Activated gamma-delta T cell treated with Interleukin-2 at 50 U/mL for 16 hours (primary cell): ENCODE measurements at places on chromosomes 12 and 14.

- DNase-seq: no peak
Observed at GRCh38 chr12:117699575-117699974, 269.2 kb downstream of the KSR2 start.

DNA sequence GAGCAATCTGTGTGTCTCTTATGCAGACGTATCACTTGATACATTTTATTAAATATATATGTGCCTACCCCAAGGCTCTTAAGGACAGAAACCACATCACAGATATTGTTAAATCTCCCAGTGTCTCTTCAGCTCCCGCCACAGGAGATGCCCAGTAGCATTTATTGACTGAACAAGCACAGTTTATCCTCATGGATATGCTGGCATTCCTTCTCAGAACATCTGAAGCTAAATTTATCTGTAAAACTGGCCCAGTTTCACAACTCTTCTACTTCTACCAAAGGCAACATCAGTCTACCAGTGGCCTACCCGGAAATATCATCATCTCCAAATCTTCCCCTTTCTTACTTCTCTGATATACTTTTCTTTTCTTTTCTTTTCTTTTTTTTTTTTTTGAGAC lies 10.7 kb downstream of the APOLD1 start:
- no peak for DNase-seq

GRCh38 chr14:36950812-36951211 lies 221.6 kb downstream of the SLC25A21 start:
- DNase-seq: no peak

- DNase-seq: peak; percentile 64
Observed at GRCh38 chr14:75522224-75522982, at the start of gene BATF. BATF (plus strand) TSS chr14:75522469; CDS start chr14:75522683, 214 bp downstream.

DNA sequence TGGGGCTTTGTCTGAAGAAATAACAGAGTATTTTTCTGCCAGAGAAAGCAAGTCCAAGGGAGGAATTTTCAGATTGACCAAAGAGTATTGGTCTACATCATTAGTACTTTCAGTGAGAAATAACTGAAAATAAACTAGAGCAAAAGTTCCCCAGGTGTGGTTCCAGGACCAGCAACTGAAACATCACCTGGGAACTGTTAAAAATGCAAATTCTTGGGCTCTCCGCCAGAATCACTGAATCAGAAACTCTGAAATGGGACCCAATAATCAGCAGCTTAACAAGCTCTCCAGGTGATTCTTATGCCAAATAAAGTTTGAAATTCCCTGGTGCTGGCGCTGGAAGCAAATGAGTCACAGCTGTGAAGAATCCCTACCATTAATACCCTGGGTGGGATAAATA lies 52.1 kb downstream of the EIF2S3B start:
- no peak for DNase-seq

GRCh38 chr14:89179891-89180404 lies 237.1 kb downstream of the FOXN3 start:
- DNase-seq: no peak

DNA sequence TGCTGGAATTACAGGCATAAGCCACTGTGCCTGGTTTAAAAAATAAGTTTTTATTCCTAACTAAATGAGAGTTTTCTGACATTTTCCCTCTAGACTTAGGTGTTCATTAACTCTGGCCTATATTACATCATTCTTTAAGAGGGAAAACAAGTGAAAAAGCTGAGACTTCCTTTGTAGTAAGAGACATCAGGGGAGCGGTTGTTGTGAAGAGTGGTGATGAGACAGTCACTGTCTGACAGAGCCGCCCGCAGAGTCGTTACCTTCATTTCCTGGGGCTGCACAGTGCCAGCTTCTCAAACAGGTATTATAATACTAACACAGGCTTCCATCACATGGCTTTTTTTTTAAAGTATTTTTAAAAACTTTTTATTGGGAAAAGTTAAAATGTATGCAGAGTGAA lies 19.7 kb upstream of the TDRD9 start:
- DNase-seq: peak; percentile 48

DNA sequence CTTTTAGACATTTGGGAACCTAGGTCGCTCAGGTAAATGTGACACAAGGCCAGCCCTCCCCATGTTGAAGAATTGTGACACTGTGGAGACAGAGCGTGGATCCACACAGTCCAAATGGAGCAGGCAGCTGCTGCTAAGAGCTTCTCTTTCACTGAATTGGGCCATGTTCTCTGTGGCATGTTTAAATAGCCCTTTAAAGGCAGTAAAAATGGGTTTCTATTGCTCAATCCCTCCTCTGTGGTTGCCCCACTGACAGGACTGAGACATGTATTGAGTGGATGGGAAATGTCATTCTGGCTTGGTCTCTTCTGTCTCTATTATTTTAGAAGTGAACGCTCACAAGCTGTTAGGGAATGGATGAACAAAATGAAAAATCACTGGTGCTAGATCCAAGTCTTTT lies 84.0 kb upstream of the PRICKLE1 start:
- DNase-seq: no peak

DNA sequence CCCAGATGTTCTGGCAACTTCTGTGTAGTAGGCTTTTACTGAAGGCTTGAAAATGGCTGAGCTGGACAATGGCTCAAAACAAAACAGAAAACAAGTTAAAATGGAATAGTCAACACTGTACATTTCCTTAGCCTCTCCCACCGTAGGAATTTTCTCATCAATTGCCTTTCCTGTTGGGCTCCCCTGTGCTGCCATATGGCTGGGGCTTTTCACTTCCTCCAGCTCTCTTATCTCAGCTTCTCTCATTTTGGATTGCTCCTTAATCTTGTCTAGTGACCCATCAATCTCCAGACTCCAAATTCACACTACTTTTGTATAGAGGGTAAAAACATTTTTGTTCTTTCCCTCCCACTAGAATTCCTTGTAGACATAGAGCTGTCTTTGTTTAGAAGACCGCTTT lies 50.4 kb upstream of the RPH3A start:
- DNase-seq: no peak

- no peak for DNase-seq
Observed at GRCh38 chr12:1510056-1510812, 84.1 kb downstream of the FBXL14 start.

DNA sequence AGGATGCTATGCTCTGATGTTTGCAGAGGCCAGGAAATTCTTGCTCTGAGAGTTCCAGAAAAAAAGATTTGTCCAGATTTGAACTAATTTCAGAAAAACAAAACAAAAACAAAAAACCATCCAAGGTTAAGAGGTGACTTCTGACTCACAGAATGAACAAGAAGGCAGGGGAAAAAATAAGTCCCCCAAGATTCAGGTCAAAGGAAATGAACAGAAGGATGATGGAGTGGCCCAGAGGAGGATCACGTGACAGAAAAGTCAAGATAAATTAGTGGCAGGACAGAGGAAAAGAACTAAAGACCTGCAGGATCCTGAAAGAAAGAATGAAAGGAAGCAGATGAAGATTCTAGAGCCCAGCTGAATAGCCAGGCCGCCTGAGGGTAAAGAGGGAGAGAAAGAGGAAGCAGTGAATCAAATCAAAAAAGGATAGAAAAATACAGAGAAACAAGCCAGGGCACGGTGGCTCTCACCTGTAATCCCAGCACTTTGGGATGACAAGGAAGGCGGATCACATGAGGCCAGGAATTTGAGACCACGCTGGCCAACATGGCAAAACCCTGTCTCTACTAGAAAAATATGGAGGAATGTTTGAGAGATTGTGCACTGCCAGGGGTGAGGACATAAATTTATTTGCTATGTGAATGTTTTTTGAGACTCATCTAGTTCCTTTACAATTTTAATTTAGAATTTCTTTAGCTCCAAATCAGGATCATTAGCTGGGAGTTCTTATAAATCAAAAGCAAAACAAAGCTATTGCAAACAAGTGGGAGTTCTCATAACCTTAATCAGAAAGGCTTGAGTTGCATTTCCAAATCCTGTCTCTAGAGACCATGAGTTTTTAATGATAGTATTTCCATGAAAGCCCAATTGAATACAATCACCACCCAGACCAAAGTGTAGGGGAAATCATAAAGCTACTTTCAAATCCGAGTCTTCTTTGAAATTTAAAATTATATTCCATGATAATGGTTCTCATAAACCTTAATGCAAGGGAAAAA lies 217.1 kb upstream of the PLEKHG7 start:
- no peak for DNase-seq

DNA sequence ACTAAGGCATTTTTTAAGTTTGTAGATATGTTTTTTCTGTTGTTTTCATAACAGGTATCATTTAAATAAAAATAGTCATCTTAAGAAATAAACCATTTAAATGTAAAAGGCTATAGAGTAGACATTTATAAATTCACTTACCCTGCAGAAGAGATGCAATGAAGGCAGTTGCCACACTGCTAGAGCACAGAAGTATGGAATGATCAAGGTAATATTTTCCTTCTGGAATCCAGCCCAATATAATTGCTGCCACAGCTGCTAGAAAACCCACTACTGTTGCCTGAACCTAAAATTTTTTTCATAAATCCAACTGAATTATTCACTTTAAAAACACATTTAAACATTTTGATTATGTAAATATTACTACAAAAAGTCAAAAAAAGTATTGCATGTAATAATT lies 69.2 kb downstream of the SLC41A2 start:
- DNase-seq: no peak

DNA sequence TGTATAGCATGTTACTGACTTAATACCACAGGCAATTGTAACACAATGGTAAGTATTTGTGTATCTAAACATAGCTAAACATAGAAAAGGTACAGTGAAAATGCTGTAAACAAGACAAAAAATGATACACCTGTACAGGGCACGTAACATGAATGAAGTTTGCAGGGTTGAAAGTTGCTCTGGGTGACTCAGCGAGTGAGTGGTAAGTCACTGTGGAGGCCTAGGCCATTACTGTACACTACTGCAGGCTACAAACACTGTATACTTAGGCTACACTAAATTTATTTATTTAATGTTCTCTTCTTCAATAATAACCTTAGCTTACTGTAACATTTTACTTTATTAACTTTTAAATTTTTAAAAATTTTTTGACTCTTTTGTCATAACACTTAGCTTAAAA lies 158.4 kb downstream of the IPO8 start:
- no peak for DNase-seq
